ENCODE measurements at places on chromosomes 12 and 14. TPM values are rescaled to one million over a fixed set of nuclear protein-coding genes. Genes with fewer than 3 reads are reported as not detected.

Gene CIDEB
- 19.3 TPM for polyA plus RNA-seq

Gene NRL
- polyA plus RNA-seq: 2.2 TPM

Gene LUM
- not detected for polyA plus RNA-seq

Gene KCNC2
- not detected for polyA plus RNA-seq

Gene CLEC2B
- polyA plus RNA-seq: 22.1 TPM

Gene ENDOU
- not detected for polyA plus RNA-seq

Gene LPAR5
- polyA plus RNA-seq: 6.6 TPM

Gene USP44
- 14.0 TPM for polyA plus RNA-seq

Gene RTL1
- polyA plus RNA-seq: not detected

Gene NUP37
- 34.0 TPM for polyA plus RNA-seq

Gene P2RX2
- polyA plus RNA-seq: not detected

Gene LALBA
- polyA plus RNA-seq: not detected
